Peyer's patch (tissue), 4 donors: ENCODE measurements at places on chromosomes 7 and 10. TPM values are rescaled to one million over a fixed set of nuclear protein-coding genes. Genes with fewer than 3 reads are reported as not detected.

The KLF14 gene
- not detected for total RNA-seq

The DPP6 gene
- total RNA-seq: 2.9 TPM

The RARRES2 gene
- 99.9 TPM for total RNA-seq

The CALCR gene
- not detected for total RNA-seq

The ITIH5 gene
- 3.5 TPM for total RNA-seq

The AKR1D1 gene
- total RNA-seq: not detected

The CLCN1 gene
- total RNA-seq: 2.5 TPM

- peak; percentile 40 for DNase-seq
These were observed 1.2 kb upstream of the SGCE start for GRCh38 chr7:94656925-94657731.

GRCh38 chr7:123494193-123494796 lies 40.1 kb downstream of the IQUB start:
- no peak for DNase-seq

DNA sequence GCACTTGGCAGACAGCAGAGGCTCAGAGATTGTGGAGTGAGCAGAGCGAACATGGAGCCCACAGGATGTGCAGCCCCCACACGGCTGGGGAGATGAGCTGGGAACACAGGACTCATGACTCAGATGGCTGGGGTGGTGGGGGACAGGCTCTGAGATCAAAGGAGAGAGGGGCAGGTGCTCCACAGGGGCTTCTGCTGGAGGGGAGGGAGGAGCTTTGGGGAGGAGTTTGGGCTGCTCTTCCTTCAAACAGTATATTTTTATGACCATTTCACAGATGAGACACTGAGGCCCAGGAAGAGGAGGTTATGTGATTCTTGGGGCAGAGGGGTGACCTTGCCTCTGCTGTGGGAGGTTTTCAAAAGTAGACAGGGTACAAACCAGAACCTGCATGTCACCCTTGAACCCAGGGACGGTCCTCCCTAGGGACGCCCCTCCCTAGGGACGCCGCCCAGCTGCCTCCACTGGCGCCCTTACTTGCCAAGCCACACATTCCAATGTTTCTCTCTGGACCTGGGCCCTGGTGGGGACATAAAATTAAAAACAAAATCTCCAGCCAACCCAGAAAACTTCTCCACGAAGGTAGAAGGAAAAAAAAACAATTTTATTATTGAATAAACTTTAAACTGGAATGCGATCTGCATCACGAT lies 981 bp upstream of the CRYGN start:
- no peak for DNase-seq

GRCh38 chr7:50962962-50963374 lies 180.3 kb upstream of the GRB10 start:
- DNase-seq: peak; percentile 87

DNA sequence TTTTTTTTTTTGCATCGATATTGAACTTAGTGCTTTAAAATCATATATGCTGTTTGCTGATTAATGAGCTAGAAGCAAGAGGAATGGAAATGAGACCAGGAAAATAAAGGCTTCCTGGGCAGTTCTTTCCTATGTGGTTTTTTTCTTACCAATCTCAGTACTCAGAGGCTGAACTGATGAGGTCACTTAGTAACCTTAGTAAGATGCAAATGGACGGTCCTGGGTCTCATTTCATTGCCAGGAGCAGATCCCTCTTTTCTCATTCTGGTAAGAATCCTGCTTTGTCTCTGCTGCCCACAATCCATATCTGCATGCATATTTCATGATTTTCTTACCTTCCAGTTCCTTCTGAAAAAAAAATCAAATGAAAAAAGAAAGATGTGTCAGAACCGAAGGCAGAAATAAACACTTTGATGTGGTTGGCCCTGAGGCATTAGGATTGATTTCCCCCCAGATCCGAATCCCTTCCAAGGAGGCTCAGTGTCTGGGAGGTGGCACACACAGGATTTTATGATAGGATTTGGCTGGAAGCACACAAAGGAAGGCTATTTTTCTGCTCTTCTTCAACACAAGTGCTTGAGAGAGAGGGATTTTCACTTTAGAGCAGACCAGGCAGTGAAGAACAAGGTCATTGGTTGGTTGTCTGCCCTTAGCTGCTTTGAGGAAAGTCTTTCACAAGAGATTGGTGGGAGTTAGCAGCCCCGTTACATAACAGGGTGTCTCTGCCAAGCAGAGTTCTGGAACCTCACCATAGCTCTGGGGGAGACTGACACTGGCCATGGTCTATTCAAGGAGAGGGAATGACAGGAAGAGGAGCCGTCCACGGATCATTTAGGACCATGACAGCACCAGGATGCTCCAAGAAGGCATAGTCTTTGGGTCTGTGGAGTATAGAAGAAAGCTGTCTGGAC lies 150.0 kb downstream of the CAMK1D start:
- no peak for DNase-seq

GRCh38 chr10:76626386-76626785 lies 1011.2 kb downstream of the KCNMA1 start:
- no peak for DNase-seq

- DNase-seq: no peak
These were observed 453.9 kb downstream of the PTPRN2 start for GRCh38 chr7:158133515-158134271.

DNA sequence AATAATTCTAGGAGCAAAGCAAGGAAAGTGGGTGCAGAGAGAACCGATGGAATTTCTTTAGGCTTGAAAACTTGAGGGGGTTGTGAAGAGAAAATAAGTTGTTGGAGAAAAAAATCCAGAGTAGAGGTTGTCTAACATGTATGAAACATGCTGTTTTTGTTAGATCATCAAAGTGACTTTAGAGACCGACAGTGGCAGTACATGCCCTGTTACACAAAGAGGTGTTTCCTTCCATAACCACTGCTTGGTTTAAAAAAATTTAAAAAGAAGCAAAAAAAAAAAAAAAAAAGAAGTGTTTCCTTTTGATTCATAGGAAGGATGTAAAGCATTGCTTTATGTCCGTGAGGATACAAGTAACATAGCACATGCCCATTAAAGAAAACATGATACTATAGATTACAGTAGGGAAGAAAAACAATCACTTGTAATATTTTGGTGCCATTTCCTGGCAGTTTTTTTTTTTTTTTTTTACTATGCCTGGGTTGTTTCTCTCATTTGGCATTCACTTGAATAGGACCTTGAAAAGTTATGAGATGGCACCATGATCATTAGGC lies 6.1 kb downstream of the ENTPD1 start:
- no peak for DNase-seq

DNA sequence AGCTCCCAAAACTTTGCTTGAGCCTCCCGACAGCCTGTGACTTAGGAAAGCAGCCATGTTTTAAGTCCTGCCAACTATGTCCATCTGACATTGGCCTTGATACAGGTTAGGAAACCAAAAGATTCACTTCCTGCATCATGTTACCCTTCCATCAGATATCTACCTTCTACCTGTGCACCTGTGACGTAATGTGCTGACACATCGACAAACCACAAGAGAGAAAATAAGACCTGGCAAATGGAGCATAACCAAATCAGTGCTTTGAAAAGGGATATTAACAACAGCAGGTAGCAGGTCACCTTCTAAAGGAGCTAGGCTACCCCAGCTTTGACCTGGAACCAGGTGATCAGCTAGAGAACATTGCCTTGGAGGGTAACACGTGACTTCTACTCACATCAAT lies 14.8 kb upstream of the PRR15 start:
- DNase-seq: no peak

DNA sequence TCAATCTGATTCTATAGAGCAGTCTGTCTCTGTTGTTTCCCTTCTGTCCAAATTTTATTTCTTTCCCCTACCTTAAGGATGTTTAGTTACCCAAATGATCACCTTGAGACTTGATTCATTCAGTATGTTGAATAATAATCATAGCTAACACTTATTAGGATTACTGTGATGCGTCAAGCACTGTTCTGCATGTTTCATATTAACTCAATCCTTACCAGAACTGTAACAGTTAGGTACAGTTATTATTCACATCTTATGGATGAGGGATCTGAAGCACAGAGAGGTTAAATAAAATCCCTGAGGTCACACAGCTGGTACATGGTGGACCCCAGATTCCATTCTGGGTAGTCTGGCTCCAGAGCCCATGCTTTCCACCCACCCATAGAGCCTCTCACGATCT lies 97.9 kb upstream of the SAMD8 start:
- DNase-seq: no peak

DNA sequence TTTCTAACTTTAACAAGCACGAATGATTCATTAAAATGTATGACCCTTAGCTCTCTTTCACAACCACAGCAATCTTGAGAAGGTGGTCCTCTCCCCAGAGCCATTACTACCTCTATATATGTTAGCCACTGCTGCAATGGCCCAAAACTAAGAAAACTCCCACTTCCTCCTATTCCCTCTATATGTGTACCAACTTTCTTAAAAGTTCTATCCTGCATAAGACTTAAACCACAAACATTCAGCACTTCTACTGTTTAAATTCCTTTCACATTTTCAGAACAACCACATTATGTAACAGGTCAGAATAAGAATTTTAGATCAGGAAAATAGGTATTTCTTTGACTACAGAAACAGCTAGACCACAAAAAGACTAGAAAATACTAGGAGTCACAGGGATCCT lies 36.2 kb downstream of the WASL start:
- DNase-seq: no peak

- DNase-seq: no peak
These were observed 334.0 kb downstream of the ZNF33B start for GRCh38 chr10:42304341-42304740.

DNA sequence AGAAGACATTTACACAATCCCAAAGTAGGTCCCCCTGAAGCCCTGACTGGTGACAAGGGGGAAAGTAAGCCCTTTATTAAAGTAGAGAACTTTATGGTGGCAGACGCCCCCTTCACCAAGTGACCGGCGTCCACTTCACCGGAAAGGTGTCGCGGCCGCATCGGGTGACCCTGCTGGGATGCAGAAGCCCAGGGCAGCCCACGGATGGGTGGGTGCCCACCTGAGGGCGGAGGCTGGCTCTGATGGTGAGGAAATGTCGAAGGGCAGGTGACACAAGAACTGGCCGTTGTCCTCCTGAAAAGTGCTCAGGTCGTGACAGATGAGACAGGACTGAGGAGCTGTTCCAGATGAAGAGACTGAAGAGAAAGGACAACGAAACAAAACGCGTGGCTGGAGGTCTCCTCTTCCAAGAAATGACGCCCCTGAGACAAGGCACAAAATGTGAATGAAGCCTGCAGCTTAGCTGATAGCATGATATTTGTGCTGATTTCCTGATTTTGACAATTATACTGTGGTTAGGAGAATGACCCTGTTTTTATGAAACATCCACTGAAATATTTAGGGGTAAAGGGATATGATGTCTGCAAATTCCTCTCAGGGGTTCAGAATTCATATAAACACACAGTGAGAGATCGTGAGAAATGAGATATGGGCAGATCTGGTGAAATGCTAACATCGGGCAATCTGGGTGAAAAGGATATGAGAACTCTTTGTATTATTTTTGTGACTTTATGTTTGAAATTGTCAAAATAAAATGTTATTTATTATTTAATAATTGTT lies 123.9 kb downstream of the PRKAG2 start:
- no peak for DNase-seq

- DNase-seq: no peak
These were observed 70.0 kb downstream of the AFAP1L2 start for GRCh38 chr10:114334301-114334700.

- DNase-seq: no peak
These were observed 60.6 kb downstream of the INSIG1 start for GRCh38 chr7:155358066-155358947.

- DNase-seq: no peak
These were observed 18.0 kb downstream of the PURB start for GRCh38 chr7:44867073-44867995.

DNA sequence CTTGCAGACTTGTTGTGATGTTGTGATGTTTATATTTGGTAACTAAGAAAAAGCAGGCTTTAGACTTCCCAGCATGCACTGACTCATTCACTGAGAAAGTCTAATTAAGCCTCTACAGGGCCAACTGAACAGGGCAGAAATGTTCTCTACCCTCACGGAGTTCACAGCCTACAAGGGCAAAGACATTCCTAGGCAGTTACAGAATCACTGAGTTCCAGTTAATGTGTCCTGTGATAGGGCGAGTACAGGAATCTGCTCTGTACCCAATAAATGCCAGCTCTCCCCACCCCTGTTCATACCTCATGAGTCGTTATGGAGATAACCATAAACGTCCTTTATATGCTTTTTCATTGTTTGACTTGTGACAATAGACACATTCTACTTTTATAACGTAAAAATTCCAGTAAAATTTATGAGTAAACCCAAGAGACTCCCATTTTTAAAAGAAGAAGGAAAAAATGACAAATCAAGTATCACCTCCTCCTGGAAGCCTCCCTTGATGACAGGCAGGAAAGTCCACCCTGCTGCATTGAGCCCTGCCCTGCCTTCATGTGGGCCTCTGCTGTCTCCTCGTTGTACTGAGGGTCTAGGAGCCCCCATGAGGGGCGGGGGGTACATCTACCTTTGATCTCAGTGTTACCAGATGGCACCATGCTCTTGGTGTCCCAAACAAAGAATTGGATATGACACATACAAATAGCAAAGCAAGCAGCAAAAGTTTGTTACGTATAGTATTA lies 14.3 kb downstream of the MUC12 start:
- no peak for DNase-seq

DNA sequence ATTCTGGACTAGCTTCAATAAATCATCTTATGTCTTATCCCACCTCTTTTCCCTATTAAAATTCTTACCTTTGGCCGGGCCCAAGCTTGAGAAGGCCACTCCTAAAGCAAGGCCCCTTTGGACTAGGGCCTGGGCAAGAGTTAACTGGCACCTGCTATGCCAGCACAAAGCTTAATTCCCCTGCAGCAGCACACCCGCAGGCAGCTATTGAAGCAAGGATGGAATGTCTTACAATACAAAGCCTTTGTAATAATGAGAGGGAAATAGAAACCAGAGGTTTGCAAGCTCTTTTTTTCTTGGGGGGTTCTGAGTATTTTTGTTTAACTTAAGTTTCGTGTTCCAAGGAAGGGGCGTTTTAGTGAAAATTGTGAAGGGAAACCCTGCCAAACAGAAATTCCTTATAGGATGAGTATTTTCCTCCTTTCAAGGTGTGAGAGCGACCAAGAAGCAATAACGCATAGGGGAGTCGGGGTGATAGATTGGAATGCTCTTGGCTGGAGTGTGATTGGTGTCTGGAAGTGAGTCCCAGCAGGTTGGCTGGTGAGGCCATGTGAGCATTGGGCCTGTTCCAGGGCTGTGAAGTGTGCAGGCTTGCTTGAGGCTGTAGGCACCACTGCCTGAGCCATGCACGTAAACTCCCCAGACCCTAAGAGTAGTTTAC lies 148.5 kb downstream of the KIAA1217 start:
- no peak for DNase-seq

DNA sequence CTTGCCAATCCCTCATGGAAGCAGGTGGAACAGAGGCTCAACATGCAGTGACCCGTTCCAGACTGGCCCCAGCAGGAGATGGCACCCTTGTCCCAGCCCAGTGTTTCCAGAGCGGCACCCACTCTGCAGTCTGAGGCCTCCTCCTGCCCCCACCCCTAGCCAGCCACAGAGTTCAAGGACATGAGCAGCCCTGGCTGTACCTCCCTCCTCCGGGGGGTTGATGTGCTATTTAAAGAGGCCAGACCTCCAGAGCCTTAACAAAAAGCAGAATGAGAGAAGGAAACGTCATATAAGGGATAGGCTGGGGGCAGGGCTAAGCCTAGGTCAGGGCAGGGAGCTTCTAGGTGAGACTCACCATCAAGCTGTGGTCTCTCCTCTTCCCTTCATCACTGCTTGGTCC lies 115.7 kb upstream of the NANOS1 start:
- DNase-seq: no peak
